ENCODE measurements at places on chromosomes 4 and X. TPM values are rescaled to one million over a fixed set of nuclear protein-coding genes. Genes with fewer than 3 reads are reported as not detected.

Gene FABP2
- total RNA-seq: not detected

Gene KIAA1210
- total RNA-seq: not detected

Gene BEND2
- total RNA-seq: not detected

Gene CLDN2
- total RNA-seq: not detected

Gene SYAP1
- total RNA-seq: 34.6 TPM

Gene TEX13B
- total RNA-seq: not detected

Gene IBSP
- total RNA-seq: not detected

Gene FGB
- total RNA-seq: 0.86 TPM

Gene XAGE1B
- not detected for total RNA-seq

Gene GSX2
- not detected for total RNA-seq

Measured in myometrial cell (primary cell).